Stimulated activated CD4-positive, alpha-beta T cell treated with anti-CD3 and anti-CD28 coated beads, Interleukin-15, amount 100 ng/mL, for 48 hours (primary cell): ENCODE measurements at places on chromosomes 1 and 21.

GRCh38 chr1:54998677-54999076, at the start of gene BSND:
Gene BSND (plus strand): TSS chr1:54998933. CDS start chr1:54999187, 254 bp downstream.
- no peak for DNase-seq

DNA sequence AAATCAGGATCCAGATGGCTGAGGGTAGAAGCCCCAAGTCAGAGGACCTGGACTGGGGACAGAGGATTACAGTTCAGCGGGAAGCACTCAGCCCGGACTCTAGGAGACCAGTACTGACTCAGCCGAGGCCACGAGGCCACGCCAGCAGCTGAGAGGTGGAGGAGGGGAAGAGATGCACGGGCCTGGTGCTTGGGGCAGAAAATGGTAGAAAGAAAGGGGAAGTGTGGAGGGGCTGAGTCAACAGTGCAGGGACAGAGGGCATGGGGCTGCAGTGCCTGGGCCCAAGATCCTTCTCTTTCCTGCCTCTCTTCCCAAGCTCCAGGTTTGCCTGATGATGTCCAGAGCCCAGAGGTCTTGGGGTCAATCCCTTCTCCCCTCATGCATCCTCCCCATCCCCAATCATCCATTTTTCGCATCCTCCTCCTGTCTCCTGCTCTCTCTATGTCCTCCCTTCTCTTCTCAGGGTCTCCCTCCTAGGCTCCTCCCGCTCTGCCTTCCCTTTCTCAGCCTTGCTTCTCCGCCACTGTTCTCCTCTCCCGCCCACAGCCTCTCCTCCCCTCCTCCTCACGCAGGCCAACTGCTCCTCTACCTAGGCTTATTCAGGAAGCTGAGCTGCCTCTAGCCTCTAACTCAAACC, 7.7 kb downstream of the ARHGEF2 start:
- DNase-seq = no peak

GRCh38 chr1:85465099-85465785, at the start of gene DDAH1:
Gene DDAH1 (minus strand): TSS chr1:85465159. CDS start chr1:85465045, 114 bp downstream.
- DNase-seq = no peak

GRCh38 chr1:43620956-43621355, 29.0 kb upstream of the KDM4A start:
- no peak for DNase-seq

- no peak for DNase-seq
These were observed 448.6 kb downstream of the KIF26B start for GRCh38 chr1:245603311-245603865.

DNA sequence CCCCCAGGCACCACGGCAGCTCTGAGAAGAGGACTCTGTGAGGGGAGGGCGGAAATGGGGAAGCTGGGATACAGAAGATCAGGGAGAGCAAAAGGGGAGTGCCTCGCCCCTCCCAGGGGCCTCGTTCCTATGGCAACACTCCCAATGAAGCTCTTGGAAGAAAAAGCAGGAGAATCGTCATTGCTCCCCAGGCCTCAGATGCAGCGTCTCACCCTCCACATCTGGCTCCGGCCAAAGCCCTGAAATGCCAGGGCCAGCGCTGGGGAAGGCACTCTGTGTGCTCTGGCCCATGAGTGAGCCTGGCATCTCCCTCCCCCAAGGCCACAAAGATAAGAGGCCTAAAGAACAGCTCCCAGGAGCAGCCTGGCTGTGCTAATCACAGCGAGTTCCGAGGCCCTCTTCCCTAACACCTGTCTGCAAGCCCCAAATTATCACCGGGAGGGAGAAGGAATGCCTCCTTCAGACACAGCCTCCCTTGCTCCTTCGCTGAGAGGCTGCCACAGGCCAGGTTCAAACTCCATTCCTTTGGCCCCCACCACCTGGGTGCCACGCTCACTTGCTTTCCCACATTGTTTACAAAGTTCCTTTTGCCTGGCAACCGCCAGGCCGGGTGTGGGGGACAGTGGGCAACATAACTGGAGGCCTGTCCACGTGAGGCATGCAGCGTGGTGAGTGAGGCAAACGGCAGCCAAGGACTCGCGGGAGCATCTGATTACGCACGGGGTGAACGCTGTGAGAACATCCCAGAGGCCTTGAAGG, 27.8 kb downstream of the ECE1 start:
- DNase-seq = no peak

DNA sequence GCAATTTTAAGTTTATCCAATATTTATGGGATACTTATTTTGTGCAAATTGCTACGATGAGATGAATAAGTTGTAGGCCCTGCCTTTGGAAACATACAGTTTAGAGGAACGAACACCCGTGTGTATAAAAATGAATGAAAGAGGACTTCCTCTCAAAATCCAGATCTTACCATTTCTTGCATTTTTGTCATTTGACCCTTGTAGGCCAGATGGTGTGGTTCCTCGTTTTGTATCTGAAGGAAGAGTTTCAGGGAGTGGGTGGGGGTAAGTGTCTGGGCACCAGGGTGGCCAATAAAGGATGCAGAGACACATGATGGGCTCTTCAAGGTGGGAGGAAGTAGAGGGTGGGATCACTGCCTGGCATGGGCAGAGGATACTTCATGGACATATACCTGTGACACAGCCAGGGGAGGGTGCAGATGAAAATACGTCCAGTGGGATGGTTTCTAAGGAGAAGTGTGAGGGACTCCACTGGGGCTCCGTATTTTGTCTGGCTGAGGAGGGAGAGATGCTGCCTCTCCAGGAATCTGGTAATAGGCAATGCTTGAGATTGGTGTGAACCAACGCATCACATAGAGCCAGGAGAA, 14.4 kb downstream of the MAPKAPK2 start:
- no peak for DNase-seq

- DNase-seq = no peak
These were observed 1548.6 kb upstream of the B3GALT2 start for GRCh38 chr1:194734970-194735369.

- DNase-seq = no peak
These were observed 348.7 kb downstream of the PAPPA2 start for GRCh38 chr1:176811511-176812288.

GRCh38 chr1:210081494-210081893, 143.5 kb downstream of the SYT14 start:
- no peak for DNase-seq

DNA sequence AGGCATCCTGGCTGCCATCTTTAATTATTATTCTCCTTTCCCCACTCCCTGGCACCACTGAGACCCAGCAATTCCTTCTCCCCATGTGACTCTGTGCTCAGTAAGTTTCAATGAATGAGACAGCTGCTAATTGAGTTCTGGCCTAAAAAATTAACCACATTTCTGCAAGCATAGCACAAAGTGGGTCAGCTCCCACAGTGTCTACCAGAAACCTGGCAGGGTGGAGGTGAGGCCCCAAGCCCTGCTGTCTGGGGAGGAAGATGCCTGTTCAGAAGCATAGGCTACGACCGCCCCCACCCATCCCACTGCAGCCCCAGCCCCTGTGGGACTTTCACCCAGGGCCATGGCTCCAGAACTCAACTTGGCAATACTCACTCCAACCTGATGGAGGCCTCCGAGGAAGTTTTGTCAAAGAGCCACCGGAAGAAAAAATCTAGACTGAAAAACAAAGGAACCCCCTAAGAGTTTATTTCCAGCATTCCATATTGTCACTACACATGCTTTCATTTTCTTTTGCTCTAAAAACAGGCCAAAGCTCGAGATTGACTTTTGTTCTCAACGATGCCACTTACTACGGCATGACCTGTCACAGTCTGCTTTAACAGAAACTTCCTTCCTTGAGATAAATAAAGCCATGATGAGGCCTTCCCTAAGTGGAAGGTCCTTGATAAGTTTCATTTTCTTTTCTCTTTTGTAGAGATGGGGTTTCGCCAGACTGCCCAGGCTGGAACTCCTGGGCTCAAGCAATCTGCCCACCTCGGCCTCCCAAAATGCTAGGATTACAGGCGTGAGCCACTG, 26.5 kb downstream of the TMEM63A start:
- no peak for DNase-seq

DNA sequence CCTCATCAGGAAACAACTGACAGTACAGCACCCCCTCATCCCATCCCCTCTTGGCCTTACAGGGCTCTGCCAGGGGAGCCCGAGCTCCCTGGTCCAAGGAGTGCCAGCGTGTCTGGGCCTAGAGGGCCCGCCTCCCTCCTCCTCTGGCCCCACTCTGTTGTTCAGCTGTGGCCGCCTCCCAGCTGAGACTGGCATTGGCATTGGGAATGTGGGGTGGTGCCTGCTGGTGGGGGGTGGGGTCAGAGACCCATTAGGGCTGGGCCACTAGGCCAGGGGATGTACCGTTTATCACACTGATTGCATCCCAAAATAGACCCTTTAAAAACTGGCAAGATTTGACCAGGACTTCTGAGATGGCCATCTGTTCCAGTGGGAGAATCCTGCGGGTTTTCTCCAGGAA, 1.4 kb downstream of the LDLRAP1 start:
- no peak for DNase-seq

- no peak for DNase-seq
These were observed 15.5 kb downstream of the ETS2 start for GRCh38 chr21:38821248-38821647.

DNA sequence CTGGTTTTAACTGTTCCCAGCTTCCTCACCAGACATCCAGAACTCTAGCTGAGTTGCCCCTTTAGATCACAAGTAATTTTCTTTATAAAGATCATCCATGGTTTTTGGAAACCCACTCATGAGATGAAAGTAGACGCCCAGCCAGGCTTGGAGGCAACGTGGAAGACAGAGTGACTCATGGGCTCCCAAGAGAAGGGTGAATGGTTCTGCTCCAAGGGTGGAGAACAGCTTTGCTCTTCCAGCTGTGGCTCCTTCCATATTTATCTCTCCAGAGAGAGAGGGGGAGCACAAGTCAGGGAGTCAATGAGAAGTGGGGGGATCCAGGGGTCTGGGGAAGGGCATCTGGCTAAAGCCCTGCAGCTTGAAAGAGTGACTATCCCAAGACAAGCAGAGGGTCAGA, 13.8 kb downstream of the FAM78B start:
- no peak for DNase-seq

GRCh38 chr1:30414851-30415165, 308.6 kb downstream of the MATN1 start:
- DNase-seq = no peak

GRCh38 chr1:111725192-111725591, 14.0 kb downstream of the INKA2 start:
- DNase-seq = no peak
